Ascending aorta (tissue), 2 donors: ENCODE measurements at places on chromosomes 12 and 14.

DNA sequence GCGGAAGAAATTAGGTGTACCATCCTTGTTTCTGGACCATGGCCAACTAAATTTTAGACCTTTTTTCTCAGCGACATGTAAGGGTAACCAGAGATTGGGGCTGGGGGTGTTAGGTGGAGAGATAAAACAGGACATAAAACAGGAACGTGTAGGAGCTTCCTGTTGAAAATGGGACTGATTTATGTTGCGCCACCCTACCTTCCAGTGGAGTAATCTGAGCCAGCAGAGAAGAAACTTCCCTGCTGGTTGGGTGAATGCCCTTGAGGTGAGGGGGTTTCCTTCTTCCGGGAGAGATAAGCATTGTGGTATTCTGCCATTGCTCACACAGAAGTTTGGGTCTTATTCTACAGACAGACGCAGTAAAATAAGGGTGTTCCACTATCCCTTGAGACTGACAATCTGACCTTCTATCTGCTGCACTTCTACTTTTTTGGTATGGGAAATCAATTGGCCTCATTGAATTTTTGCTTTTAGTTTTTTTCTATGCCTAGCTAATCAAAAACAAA, 417.6 kb downstream of the PCNX1 start:
- no peak for DNase-seq

DNA sequence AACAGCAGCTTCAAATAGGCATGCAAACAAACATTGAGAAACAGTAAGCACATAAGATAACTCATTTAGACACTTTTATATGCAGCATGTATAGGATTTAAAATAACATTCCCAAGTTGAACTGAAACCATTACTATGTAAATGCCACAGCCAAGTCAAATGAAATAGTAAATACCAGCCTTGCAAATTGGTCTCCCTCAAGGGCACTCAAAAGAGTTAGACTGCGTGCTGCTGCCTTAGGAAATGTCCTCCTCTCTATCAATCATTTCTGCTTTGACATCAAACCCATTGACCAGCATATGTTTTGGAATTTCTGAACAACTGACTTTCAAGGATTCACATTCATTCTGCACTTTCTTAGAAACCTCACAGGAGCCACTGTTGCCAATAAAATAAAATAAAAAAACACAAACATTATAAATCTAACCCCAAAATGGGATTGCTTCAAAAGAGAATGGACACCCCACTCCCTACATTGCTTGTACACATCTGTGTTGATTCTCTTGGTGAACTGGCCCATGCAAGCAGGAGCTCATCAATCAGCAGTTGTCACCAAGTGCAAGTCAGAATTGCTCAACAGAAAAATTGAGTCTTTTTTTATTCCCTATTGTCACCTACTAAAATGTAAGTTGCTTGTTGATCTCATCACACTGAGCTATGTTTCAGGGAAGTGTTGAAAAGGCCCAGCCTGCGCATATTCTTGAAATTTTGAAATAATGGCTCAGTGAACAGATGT, 256.2 kb downstream of the DAD1 start:
- DNase-seq, result no peak

DNA sequence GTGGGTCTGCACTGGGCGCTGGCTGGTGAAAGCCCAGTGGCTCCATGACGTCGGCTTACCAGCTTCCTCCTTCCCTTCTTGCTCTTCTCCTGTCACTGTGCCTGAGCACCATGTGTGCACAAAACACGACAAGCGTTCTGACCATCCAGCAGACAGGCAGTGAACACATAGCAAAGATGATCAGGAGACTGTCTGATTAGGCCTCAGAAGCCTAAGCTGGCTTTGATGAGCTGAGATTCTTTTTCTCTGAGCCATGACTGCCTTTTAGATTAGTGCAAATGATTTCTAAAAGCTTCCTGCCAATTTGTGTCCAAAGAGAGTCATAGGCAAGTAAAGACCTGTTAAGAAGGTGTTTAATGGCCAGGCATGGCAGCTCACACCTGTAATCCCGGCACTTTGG, 83.1 kb downstream of the AACS start:
- no peak for DNase-seq

DNA sequence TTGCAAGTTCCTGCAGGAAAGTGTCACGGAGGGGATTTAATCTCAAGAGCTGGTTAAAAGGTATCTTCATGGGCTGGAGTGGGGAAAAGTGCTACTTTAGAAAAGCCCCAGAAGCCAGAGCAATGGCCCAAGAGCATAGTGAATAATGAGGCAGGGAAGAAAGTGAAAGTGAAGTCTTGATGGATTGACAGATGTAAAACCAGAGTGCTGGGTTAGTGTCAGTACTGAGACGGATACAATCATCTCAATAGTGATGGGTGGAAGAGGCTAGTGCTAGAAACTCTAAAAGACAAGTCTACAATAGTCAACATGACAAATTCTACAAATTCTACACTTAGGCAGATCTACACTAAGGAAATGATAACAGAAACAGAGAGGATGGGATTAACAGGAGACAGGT, 68.1 kb downstream of the CIT start:
- no peak for DNase-seq
